ENCODE measurements at places on chromosomes 5 and 9. TPM values are rescaled to one million over a fixed set of nuclear protein-coding genes. Genes with fewer than 3 reads are reported as not detected.

Gene ANXA2R
- total RNA-seq: 4.8 TPM

Gene PRR16
- 2.4 TPM for total RNA-seq

Gene HTR4
- total RNA-seq: not detected

Gene ORM2
- not detected for total RNA-seq

Gene MYMK
- total RNA-seq: not detected

GRCh38 chr9:20684875-20685696 is 1.0 kb downstream of the FOCAD start:
- peak overlapping the region; percentile 92 for H3K4me3 ChIP-seq
- no peaks in the 10 kb centered on the region for H3K27me3 ChIP-seq
- DNase-seq: peak; percentile 83
- H3K27ac ChIP-seq: peak overlapping the region; percentile 89
- H3K4me1 ChIP-seq: peaks cover 23% of the 10 kb centered on the region
- H3K36me3 ChIP-seq: peaks cover 3% of the 10 kb centered on the region

GRCh38 chr9:2018162-2018643 is 3.1 kb downstream of the SMARCA2 start:
- no peaks in the 10 kb centered on the region for H3K36me3 ChIP-seq
- H3K27me3 ChIP-seq: no peaks in the 10 kb centered on the region
- peaks cover 16% of the 10 kb centered on the region for H3K4me1 ChIP-seq
- no peak for DNase-seq
- H3K27ac ChIP-seq: no peak overlapping the region
- peak overlapping the region; percentile 84 for H3K4me3 ChIP-seq

DNA sequence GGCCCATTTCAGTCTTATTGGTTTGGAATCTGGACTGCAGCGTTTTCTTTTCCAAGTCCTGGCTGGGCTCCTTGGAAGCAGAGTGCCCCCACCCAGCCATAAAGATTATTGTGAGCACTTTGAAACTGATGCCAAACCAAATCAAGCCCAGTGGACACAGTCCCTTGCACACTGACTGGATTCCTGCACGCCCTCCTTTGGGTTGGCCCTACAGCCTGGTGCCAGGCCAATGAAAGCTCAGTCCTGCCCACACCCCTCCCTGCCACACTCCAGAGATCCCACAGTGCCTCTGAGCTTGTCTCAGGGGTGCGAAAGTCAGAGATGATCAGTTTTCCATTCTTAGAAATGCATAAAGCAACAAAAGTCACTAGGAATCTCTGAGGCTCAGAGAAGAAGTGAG is 181.9 kb downstream of the CETN3 start:
- H3K4me3 ChIP-seq: no peak overlapping the region
- no peak overlapping the region for H3K27ac ChIP-seq
- no peaks in the 10 kb centered on the region for H3K27me3 ChIP-seq
- H3K36me3 ChIP-seq: no peaks in the 10 kb centered on the region
- peaks cover 22% of the 10 kb centered on the region for H3K4me1 ChIP-seq
- no peak for DNase-seq

- H3K4me3 ChIP-seq: no peak overlapping the region
- no peaks in the 10 kb centered on the region for H3K36me3 ChIP-seq
- no peak overlapping the region for H3K27ac ChIP-seq
- DNase-seq: no peak
- no peaks in the 10 kb centered on the region for H3K27me3 ChIP-seq
- peaks cover 7% of the 10 kb centered on the region for H3K4me1 ChIP-seq
These were observed 5.6 kb upstream of the STARD4 start for GRCh38 chr5:111517853-111518501.

DNA sequence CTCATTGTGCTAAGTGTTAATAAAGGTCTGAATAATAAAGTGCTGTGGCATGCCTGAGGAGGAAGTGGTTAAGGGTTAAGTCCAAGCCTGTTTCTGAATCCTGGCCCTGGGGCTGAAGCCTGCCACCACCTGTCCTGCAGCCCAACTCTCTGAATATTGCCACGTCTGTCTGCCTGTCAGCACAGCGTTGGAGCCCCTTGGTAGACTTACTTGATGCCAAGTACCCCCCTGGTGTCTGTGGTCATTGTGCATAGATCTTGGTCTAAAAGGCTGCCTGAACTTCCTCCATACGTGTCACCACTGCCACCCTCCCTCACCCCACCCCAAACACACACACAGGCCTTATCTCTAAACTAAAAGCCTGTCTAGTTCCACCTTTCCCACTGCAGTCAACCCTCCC is 35.4 kb upstream of the SLC2A8 start:
- H3K4me3 ChIP-seq: no peak overlapping the region
- no peaks in the 10 kb centered on the region for H3K4me1 ChIP-seq
- H3K27me3 ChIP-seq: no peaks in the 10 kb centered on the region
- H3K36me3 ChIP-seq: no peaks in the 10 kb centered on the region
- DNase-seq: no peak
- H3K27ac ChIP-seq: no peak overlapping the region

DNA sequence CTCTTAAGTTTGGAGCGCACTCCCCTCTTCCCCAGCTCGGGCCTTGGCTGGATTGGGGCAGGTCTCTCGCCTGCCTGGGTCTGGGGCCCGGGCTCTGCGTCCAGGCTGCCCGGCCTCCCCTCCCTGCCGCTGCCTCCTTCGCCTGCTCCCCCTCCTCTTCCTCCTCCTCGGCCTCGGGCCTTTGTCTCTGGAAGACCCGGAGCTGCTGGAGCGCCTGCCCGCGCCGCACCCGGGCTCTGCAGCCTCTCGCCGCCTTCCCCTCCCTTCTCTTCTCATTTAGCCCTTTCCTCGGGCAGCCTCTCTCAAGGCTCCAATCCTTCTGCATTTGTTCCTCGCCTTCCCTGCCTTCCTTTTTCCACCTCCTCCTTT is 218.5 kb downstream of the C9orf50 start:
- H3K27ac ChIP-seq: no peak overlapping the region
- H3K36me3 ChIP-seq: no peaks in the 10 kb centered on the region
- H3K4me3 ChIP-seq: no peak overlapping the region

- no peak overlapping the region for H3K27ac ChIP-seq
- no peak for DNase-seq
- no peaks in the 10 kb centered on the region for H3K36me3 ChIP-seq
- H3K4me3 ChIP-seq: no peak overlapping the region
- no peaks in the 10 kb centered on the region for H3K4me1 ChIP-seq
These were observed 554.8 kb upstream of the SGCD start for GRCh38 chr5:155772009-155772662.

DNA sequence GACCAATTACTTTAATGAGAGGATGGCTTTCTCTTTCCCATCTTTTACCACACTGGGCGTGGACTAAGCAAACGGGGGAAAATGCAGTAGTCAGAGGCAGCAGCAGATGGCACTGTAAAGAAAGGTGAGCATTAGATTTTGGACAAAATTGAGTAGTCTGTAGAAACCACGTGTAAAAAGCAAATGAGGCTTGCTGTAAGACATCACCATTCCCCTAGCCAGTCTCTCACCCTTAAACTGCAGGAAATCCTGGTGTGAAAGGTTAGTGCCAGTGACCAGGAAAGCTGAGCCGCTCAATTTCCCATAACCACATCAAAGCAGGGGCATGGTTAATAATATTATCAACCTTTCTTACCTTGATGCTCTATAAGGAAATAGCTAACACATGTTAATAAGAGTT is 31.8 kb downstream of the SPATA31C2 start:
- H3K27ac ChIP-seq: no peak overlapping the region
- H3K4me3 ChIP-seq: no peak overlapping the region
- no peaks in the 10 kb centered on the region for H3K27me3 ChIP-seq

DNA sequence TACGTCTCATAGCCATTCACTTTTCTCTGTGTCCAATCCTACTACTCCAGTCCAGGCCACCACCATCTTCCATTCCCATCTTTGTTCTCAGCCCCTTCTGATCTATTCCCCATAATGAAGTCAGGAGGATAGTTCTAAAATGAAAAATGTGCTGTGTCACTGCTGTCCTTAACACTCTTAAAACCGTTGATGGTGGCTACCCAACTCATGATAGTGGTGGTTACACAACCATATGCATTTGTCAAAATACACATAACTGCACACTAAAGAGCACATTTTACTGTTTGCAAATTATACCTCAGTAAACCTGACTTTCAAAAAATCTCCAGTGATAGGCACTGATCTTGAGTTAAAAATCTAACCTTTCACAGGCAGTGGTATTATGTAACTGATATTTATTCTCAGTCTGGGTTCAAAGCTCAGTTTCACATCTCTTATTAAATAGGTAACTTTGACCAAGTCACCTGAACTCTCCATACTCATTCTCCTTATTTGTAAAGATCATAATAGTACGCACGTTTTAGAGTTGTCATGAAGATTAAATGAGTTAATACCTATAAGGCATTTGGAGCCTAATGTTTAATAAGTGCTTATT is 24.6 kb upstream of the ADRB2 start:
- H3K4me1 ChIP-seq: peaks cover 23% of the 10 kb centered on the region
- H3K27me3 ChIP-seq: no peaks in the 10 kb centered on the region
- H3K36me3 ChIP-seq: no peaks in the 10 kb centered on the region
- no peak overlapping the region for H3K4me3 ChIP-seq
- no peak overlapping the region for H3K27ac ChIP-seq
